Skeletal muscle cell (primary cell): ENCODE measurements at places on chromosomes 2 and 18.

DNA sequence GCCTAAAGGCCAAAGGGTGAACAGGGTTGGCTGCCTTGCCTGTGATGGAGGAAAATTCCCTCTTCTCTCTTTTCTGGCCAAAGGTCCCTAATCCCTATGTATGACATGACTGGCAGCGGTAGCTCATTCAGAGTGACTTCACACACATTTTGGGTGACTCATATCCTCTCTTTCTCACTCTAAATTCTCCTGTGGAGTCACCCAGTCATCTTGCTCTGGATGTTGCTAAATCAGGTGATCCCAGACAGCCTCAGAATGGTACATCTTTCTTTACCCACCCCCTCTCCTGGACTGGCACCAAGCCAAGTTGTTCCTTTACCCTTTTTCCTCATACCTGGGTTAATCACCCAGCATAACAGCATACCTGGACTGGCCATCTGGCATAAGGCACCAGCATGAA is 77.2 kb downstream of the NEURL3 start:
- DNase-seq: peak; percentile 48

GRCh38 chr18:23159344-23159743 is 24.1 kb downstream of the CABLES1 start:
- DNase-seq: no peak

DNA sequence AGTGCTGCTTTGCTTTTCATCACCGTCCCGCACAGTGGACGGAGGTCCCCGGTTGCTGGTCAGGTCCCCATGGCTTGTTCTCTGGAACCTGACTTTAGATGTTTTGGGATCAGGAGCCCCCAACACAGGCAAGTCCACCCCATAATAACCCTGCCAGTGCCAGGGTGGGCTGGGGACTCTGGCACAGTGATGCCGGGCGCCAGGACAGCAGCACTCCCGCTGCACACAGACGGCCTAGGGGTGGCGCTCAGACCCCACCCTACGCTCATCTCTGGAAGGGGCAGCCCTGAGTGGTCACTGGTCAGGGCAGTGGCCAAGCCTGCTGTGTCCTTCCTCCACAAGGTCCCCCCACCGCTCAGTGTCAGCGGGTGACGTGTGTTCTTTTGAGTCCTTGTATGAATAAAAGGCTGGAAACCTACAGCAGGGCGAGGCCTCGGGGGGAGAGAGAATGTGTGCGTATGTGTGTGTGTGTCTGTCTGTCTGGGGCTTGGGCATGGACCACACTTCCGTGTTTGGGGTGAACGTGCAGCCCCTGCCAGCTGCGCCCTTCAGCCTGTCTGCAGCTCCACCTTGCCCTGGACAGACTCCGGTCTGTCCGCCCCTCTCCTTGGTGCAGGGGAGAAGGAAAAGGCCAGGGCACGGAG is 32.3 kb downstream of the GPC1 start:
- no peak for DNase-seq

- no peak for DNase-seq
Measured at GRCh38 chr2:9377461-9378097, 45.7 kb downstream of the ITGB1BP1 start.

DNA sequence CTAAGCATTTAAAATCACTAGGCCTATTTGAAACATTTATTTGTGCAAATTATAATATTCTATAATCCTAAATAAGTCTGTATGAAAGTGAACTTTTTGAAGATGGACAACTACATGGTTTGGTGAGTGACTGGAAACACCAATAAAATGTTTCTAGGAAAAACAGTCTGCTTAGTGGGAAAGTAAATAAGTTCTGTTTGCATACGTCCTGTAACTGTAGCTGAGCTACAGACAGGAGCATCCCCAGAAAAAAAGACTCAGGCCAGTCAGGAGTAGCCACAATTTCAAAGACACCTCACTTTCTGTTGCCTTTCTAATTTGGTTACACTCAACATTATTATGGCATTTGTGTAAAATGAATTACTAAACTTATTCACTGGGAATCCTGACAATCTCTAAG is 28.4 kb upstream of the KCNJ3 start:
- DNase-seq: no peak

- no peak for DNase-seq
Measured at GRCh38 chr18:3075491-3075890, 62.5 kb upstream of the LPIN2 start.

GRCh38 chr2:238082151-238082550 is 18.0 kb upstream of the ESPNL start:
- DNase-seq: no peak

- DNase-seq: no peak
Measured at GRCh38 chr18:400456-400855, 100.0 kb downstream of the COLEC12 start.

GRCh38 chr2:166256896-166257295 is 118.8 kb downstream of the SCN9A start:
- DNase-seq: no peak

- no peak for DNase-seq
Measured at GRCh38 chr2:64563436-64563938, 39.4 kb downstream of the AFTPH start.

DNA sequence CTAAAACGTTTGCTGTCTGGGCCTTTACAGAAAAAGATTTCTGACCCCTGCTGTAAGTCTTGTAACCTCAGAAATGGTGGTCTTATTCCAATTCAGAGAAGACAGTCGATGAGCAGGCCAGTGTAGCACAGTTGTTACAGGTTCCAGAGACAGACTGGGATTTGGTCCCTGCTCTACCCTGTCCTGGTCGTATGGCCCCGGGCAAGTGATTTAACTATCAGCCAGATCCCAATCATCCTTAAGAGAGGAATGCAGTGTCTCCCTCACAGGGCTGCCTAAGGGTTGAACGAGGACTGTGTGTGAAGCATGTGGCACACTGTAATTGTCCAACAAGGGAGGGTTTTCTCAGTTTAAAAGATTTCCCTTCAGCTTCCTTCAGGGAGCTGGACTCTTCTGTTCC is 47.2 kb downstream of the HK2 start:
- no peak for DNase-seq

- no peak for DNase-seq
Measured at GRCh38 chr2:60565472-60565871, 12.0 kb upstream of the BCL11A start.

DNA sequence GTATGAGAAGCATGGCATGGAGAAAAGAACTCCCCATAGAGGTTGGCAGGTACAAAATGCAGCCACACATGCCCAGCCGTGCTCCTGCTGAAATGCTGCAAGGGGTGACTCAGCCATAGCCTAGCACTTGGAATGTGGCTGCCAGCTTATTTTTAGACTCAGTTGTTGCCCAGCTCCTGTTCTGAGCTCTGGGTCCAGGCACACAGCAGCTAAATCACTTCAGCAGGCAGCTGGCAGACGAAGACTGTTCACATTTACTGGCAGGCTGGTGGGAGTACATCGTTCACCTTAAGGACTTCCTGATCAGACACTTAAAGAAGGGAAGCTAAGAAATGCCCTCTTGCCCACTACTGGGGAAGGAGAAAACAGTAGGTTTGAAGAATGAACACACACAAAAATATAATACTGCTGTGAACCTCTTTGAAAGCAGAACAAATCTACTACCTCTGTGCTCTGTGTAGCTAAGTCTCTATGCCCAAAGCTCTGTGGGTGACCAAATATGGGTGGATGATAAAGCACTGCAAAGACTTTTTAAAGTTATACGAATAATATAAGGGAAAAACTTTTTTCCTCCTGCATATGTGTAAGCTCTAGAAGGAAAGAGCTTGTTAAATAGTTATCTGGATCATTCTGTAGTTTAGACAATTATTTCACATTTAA is 146.1 kb downstream of the LNPK start:
- no peak for DNase-seq

DNA sequence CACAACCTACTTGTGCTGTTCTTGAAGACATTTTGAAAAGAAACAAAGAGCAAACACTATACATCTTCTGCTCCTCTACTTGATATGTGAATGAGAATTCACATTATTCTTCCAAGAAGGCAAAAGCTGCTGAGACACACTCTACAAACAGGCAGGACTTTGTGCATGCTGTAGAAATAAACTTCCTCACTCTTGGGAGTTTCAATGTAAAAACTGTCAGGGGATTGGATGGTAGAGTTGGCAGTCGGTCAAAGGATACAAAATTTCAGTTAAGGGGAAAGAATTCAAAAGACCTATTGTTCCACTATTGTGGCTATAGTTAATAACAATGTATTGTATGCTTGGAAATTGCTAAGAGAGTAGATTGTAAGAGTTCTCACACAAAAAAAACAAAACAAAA is 196.3 kb downstream of the MC4R start:
- DNase-seq: no peak

DNA sequence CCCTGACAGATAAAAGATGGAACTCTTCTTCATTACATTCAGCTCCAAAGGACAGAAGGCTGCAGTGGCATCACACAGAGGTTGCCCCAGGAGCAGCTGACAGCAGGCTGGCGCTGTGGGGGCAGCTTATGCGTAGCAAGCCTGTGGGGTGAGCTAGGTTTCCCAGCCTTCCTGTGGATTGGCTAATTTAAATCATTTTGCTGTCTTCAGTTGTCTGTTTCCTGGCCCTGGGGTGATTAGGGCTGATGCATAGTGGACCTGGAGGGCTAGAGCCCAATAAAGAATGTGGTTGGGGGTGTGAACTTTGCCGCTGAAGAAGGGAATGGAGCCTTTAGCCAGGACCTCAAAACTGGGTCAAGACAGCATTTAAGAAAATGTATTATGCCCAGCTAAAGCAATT is 1038.0 kb downstream of the SOCS6 start:
- no peak for DNase-seq

- DNase-seq: no peak
Measured at GRCh38 chr2:123528996-123529707, 495.9 kb upstream of the CNTNAP5 start.

GRCh38 chr2:69936906-69937305 is 22.0 kb downstream of the MXD1 start:
- DNase-seq: no peak

GRCh38 chr2:237754182-237754581 is 44.4 kb upstream of the RBM44 start:
- DNase-seq: no peak

DNA sequence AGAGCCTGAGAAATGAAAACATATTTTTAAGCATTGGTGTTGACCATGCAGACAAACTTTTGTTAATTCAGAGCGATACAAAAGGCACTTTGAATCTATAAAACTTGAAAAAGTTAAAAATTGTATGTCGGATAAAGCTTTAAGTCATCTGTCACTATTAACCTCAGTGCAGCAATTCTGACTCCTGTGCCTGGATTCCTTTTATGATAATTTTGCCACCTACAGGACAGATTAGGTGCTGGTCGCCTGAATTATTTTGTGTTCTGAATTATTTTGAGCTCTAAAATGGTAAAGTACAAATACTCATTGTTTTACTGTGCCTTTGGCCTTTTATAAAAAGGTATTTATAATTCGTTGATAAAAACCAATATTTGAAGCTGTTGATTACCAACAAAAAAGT is 19.4 kb upstream of the RNF138 start:
- no peak for DNase-seq

- no peak for DNase-seq
Measured at GRCh38 chr2:70132244-70133126, 45.2 kb downstream of the PCBP1 start.

DNA sequence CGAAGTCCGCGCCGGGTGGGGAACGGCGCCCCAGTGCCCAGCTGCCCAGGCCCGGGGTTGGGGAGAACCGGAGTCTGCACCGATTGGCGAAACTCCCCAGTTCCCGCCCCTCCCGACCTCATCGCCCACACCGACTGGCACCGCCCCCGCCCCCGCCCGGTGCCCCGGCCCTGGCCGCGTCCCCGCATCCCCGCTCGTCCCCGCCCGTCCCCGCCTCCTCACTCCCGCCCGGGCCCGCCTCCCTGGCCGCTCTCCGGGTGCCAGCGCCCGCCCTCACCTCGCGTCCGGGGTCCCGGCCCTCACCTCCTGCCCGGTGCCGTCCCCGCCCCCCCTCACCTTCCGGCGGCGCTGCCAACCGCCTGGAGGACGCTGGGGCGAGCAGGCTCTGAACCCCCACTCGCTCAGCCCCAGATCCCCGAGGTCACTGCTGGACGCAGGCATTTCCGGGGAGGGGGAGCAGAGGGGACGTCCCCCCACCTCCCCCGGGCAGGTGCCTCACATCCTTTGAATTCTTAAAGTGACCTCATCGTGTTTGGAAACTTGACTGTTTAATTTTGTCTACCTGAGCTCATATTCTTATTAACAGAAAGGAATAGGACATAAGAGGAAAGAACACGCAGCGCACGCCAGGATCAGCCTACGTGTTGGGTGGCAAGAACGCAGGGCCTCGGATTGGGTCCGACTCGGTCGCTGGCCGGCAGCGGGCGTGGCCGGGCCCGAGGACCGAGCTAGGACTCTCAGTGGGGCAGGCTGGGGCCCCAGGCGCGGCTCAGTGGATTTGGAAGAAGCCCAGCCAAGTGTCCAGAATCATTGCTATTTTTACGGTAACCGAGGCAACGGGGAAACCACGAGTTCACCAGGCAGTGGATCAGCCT is at the start of gene FAM110C:
Gene FAM110C (minus strand): TSS at position 35 of the 875 bp plus-strand sequence. CDS start 120 bp downstream, outside the sequence.
- DNase-seq: no peak

- no peak for DNase-seq
Measured at GRCh38 chr2:162013514-162014475, 60.2 kb downstream of the DPP4 start.

- DNase-seq: peak; percentile 75
Measured at GRCh38 chr2:224982910-224983711, 59.2 kb downstream of the DOCK10 start.

DNA sequence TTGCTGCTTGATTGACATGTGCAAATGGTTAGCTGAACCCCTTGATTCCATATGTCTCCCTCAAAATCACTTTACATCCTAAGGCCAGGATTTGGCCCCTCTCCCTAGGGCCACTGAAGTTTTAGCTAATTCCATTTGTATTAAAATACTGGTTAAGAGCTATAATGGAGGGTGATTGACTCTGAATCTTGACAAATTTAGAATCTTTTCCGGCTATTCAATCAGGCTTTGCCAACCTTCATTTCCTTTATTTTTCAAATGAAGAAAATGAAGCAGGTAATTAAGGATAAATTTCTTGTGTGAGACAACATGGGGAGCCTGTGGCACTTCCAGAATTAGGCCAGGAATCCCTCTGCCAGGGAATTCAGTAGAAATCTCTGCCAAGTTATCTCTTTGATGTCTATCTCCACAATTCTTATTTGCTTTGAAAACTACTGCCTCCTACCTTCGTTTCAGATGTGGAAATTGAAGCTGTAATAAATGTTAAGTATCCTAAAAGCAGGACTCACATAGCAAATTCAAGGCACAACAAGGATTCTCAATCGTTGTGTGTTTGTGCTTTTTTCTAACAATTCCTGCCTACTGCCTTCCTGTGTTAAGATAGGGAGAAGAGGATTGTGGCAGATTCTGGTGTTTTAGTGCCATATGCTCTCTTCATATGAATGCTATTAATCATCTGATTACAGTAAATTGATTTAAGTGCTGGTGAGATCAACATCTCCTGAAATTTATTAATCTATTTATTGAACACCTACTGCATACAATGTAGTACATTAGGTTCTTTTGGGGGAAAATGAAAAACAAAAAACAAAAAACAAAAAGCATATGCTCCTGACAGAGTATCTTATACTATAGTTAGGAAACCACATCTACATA is 47.8 kb upstream of the MAP4K3 start:
- no peak for DNase-seq

GRCh38 chr2:95012881-95013550 is 12.5 kb upstream of the MAL start:
- DNase-seq: no peak
